LHCN-M2 (cell line): ENCODE measurements at places on chromosomes 6 and 20. TPM values are rescaled to one million over a fixed set of nuclear protein-coding genes. Genes with fewer than 3 reads are reported as not detected.

Gene XRN2
- 99.6 and 125 TPM in 2 replicates for total RNA-seq

Gene EFCAB8
- 0.17 TPM in 1 of 2 replicates, not detected in the other for total RNA-seq

Gene HLA-DQA1
- not detected in 2 replicates for total RNA-seq

Gene MYCT1
- 0.19 TPM in 1 of 2 replicates, not detected in the other for total RNA-seq

- DNase-seq: no peak
Measured at GRCh38 chr6:168684471-168684870, 243.5 kb downstream of the SMOC2 start.

DNA sequence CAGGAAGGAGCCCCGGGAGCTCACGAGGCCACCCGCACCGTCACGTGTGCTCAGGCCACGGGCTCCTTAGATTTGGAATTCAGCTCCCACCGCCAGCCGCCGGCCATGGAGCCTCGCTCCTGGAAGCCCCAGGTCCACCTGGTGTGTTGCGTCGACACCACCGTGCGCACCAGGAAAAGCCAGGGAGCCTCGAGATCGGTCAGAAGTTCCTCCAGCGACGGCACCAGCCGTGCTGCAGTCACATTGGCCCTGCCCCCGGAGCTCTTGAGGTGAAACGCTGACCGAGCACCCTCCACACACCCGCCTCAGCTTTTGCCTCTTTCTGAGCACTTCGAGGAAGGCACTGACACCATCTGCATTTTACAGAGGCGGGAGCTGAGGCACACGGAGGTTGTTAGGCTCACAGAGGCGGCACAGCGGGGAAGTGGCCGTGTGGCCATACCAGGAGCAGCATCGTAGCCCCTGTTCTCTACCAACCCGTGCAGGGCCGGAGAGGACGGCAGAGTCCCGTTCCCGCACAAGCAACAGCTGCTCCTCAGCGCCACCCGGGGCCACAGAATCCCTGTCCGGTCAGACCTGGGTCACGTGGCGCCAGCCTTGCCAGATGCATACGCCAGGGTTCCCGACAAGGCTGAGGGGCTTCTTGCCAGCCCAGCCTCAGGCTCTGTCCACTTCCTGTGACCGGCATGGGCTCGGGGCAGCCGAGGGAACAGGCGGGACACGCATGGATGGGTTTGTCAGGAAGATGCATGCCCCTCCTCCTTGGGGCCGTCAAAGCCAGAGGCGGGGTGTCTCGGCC, 7.6 kb downstream of the NKAIN4 start:
- DNase-seq: no peak

- DNase-seq: peak; percentile 91
Measured at GRCh38 chr6:113447088-113447831, 409.9 kb upstream of the MARCKS start.

GRCh38 chr6:42030585-42031506, 19.5 kb upstream of the TAF8 start:
- DNase-seq: peak; percentile 98

DNA sequence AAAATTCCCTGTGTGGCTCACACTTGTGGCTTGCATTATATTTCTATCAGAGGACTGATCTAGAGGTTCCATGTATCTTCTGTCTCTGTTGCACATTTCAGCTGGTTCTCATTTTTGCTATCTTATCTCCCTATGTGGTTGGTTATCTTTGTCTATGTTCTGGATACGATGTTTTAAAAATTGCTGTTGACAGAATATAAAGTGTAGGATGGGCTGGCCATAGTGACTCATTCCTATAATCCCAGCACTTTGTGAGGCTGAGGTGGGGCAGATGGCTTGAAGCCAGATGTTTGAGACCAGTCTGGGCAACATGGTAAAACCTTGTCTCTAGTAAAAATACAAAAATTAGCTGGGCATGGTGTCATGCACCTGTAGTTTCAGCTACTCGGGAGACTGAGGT, 9.9 kb upstream of the ULBP3 start:
- no peak for DNase-seq

DNA sequence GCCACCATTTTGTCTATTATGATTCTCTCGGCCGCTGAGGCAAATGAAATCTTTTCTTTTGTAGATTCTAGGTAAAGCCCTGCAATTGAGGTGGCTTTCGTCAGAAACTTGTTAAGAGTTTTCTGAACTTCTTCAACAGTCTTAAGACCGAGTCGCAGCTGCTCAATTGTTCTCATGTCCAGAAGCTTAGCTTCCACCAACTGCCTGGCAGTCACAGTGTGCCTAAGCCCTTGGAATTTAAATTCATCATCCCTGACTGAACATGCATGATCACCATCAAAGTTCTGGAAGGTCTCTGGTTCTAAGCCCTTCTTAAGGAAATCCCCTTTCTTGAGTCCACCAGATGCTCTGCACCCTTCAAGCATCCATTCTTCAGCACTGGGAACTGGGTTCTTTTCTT, 25.7 kb downstream of the DST start:
- no peak for DNase-seq

DNA sequence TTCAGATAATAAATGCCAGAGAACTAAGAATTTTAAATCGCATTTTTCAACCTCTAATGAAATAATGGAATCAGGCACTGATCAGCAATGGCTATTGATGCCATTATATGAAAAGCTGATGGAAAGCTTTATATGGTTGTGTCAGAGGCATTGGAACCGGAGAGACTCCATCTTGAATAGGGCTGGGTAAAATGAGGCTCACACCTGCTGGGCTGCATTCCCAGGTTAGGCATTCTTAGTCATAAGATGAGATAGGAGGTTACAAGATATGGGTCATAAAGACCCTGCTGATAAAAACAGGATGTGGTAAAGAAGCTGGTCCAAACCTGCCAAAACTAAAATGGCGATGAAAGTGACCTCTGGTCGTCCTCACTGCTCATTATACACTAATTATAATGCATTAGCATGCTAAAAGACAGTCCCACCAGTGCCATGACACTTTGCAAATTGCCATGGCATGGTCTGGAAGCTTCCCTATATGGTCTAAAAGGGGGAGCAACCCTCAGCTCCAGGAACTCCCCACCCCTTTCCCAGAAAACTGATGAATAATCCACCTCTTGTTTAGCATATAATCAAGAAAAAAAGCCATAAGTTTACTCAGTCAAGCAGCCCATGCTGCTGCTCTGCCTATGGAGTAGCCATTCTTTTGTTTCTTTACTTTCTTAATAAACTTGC, 40.2 kb upstream of the CD83 start:
- DNase-seq: no peak

- no peak for DNase-seq
Measured at GRCh38 chr6:41344876-41345275, 9.5 kb downstream of the NCR2 start.

GRCh38 chr6:136763255-136763654, 29.0 kb downstream of the MAP3K5 start:
- DNase-seq: no peak

- no peak for DNase-seq
Measured at GRCh38 chr6:135811644-135812526, 39.6 kb upstream of the PDE7B start.

GRCh38 chr20:35319871-35320197, 27.6 kb upstream of the FAM83C start:
- peak; percentile 69 for DNase-seq

DNA sequence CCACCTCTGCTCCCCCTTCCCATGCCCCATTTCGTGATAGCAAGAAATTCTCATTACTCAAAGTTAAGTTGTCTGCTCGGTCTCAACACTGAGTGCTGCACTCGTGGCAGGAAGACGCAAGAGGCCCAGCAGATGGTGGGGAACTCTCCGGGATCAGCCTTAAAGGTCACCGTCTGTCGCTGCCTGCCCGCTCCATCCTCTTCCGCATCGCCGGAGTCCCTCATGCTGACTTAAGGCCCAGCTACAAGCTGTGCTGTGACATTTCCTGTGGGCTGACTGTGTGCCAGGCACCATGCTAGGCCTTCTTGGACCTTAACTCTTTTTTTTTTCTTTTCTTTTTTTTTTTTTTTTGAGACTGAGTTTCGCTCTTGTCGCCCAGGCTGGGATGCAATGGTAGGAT, 17.8 kb downstream of the GRM4 start:
- DNase-seq: no peak

DNA sequence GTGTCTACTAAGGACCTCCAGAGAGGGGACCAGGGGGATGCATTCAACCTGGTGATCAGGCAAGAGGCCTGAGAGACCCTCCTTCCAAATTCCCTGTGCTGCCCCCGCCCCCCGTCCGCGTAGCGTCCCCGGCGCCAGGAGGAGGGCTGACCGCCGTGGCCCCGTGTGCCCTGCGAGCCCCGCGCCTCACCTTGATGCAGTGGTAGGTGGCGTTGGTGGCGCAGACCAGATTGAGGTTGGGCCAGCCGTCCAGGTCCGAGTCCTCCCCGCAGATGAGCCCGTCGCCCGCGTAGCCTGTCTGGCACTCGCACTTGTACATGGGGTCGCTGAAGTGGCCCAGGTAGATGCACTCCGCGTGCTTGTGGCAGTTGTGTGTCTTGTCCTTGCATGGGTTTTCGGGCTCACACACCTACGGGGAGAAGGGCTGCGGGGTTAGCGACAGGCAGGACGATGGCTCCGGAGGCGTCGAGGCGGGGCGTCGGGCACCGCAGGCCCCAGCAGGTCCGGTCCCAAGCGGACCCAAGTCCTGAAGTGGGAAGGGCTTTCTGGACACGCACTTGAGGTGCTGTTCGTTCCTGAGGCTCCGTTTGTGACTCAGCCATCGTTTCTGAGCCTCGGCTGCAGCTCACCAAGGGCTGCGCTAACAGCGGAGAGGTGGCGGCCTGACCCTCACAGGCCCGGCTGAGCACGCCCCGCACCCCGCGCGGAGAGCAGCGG, 21.7 kb downstream of the THBS2 start:
- no peak for DNase-seq

- DNase-seq: no peak
Measured at GRCh38 chr6:137913434-137913833, 46.4 kb downstream of the TNFAIP3 start.
